ENCODE measurements at places on chromosomes 16 and 17. TPM values are rescaled to one million over a fixed set of nuclear protein-coding genes. Genes with fewer than 3 reads are reported as not detected.

Gene CLEC18C
- not detected for total RNA-seq

Gene TBC1D28
- not detected for total RNA-seq

Gene TMEM235
- not detected for total RNA-seq

Gene BIRC5
- 12.1 TPM for total RNA-seq

Gene SLC16A13
- 9.5 TPM for total RNA-seq

Gene DDX52
- 24.3 TPM for total RNA-seq

Gene UTS2R
- not detected for total RNA-seq

Gene HEATR9
- 0.37 TPM for total RNA-seq

Gene MSLN
- total RNA-seq = 55.5 TPM

Gene SLFN13
- total RNA-seq = 32.1 TPM

Gene REXO5
- total RNA-seq = 4.8 TPM
